CD4-positive, alpha-beta memory T cell (primary cell): ENCODE measurements at places on chromosomes 3 and 15. TPM values are rescaled to one million over a fixed set of nuclear protein-coding genes. Genes with fewer than 3 reads are reported as not detected.

DNA sequence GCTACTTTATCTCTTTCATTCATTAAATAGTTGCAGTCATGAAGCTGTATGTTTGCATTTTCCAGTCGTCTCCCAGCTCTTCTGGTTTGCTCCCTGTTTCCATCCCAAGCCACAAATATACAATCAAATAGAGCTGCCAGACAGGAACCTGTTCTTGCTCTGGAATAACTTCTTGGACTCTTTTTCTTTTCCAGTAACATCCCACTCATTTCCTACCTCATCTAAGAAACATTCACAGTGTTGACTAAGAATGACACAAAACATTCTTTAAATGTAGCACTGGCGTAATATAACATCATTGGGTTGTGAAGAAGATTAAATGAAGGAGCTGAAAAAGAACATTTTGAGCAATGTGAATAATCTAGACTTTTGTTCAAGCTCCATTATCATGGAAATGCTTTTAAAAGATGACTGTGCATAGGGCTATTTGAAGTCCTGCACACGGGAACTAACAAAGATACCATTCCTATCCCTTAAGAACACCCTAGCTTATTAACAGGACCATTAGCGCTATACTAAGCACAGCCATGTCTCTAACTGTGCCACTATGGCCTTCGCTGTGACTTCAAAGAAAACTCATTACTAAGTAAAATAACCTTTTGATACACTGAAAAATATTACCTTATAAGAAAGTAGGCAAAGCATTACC lies 574.0 kb downstream of the NAALADL2 start:
- no peaks in the 10 kb centered on the region for H3K36me3 ChIP-seq
- no peaks in the 10 kb centered on the region for H3K27me3 ChIP-seq
- DNase-seq = no peak
- no peak overlapping the region for H3K4me3 ChIP-seq

GRCh38 chr3:196708467-196708866 lies 3.6 kb downstream of the CEP19 start:
- peaks cover 19% of the 10 kb centered on the region for H3K4me1 ChIP-seq
- no peaks in the 10 kb centered on the region for H3K36me3 ChIP-seq
- no peak for DNase-seq
- H3K27ac ChIP-seq = no peak overlapping the region
- H3K27me3 ChIP-seq = no peaks in the 10 kb centered on the region

DNA sequence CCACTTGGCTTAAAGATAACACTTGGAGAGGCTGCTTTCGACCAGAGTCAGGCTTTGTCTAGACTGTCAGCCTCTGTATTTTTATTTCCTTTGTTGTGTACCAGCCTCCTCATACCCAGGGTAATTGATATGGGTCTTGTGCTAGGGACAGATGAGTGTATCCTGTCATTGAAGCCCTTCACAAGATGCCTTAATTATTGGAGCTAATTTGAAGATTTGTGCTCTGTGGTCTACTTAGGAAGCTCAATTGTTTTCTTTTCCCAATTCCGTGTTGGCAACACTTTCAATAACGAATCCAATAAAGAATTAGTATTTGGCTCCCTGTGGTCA lies 60.5 kb upstream of the DPH6 start:
- no peaks in the 10 kb centered on the region for H3K4me1 ChIP-seq
- no peak overlapping the region for H3K27ac ChIP-seq
- H3K27me3 ChIP-seq = no peaks in the 10 kb centered on the region
- no peaks in the 10 kb centered on the region for H3K36me3 ChIP-seq
- H3K4me3 ChIP-seq = no peak overlapping the region

DNA sequence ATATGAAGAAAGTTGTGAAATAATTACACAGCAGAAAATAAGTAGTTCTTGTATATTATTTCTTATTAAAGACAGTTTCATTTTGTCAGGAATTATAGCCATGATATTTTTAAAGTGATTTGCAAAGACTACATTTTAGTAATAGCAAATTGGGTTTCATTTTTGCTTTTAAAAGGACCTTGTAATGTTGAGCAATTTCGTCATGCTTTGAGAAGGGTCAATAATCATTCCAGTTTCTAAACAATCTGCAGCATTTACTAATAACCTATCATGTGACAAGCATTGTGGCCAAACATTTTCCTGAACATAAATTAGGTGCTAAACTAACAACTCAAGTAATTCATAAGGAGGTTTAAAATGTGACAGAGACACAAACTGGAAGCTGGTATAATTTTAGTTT lies 214.4 kb upstream of the CBLB start:
- no peaks in the 10 kb centered on the region for H3K4me1 ChIP-seq
- H3K4me3 ChIP-seq = no peak overlapping the region
- DNase-seq = no peak
- no peak overlapping the region for H3K27ac ChIP-seq
- no peaks in the 10 kb centered on the region for H3K27me3 ChIP-seq

DNA sequence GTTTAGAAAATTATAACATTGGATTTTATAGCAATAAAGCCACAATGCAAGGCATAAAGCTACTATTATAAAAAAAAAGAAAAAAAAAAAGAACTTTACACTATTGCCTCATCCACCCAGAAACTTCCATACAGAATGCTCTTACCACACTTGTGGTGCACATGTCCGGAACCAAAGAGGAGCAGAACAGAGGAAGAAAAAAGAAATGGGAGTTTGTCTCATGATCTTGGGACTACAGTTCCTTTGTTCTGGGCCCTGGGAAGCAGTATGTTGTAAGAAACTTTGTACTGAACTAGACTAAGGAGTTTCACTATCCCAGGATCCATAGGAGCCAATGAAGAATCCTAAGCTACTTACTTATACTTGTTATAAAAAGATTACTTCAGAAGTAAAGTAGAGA lies 36.1 kb downstream of the FMN1 start:
- H3K27ac ChIP-seq = no peak overlapping the region
- no peak for DNase-seq
- H3K4me3 ChIP-seq = no peak overlapping the region
- no peaks in the 10 kb centered on the region for H3K36me3 ChIP-seq

GRCh38 chr3:104040896-104041295 lies 1325.8 kb upstream of the ALCAM start:
- no peak overlapping the region for H3K4me3 ChIP-seq
- no peaks in the 10 kb centered on the region for H3K4me1 ChIP-seq
- H3K36me3 ChIP-seq = no peaks in the 10 kb centered on the region
- no peak overlapping the region for H3K27ac ChIP-seq

DNA sequence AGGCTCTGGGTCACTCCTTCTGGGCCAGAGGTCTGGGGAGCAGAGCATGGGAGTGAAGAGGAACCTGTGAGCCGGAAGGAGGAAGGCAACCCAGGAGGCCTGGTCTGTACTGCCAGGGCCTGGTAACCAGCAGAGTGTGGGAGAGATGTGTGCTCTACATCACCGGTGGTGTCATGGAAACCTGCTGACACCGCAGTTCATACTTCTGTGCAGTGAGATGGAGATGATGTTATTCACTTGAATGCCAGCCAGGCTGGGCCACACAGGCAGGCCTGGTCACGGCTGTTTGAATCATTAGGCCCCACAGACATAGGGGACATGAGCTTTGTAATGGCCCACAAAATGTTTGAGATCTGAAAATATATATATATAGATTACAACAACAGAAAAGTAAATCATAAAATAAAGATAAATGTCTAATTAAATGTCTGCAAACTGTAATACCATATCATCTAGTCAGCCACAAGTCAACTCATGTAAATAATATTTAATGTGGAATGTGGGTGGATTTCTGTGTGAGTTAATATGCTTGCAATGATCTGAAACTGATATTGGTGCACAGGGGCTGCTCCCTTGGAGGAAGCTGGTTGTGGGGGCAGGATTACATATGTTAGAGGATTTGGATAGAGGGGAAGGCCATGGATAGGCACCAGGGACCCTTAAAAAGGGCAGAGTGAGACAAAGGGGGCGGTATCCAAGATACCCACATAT lies 108.5 kb upstream of the PFN2 start:
- DNase-seq = no peak
- H3K4me1 ChIP-seq = no peaks in the 10 kb centered on the region
- no peaks in the 10 kb centered on the region for H3K36me3 ChIP-seq
- no peak overlapping the region for H3K27ac ChIP-seq

Gene GRAMD1C
- 2.6 TPM for total RNA-seq

Gene HEXA
- 84.6 TPM for total RNA-seq

GRCh38 chr15:55816017-55816416 lies 73.1 kb upstream of the PRTG start:
- no peaks in the 10 kb centered on the region for H3K27me3 ChIP-seq
- H3K27ac ChIP-seq = no peak overlapping the region
- H3K4me3 ChIP-seq = no peak overlapping the region
- H3K4me1 ChIP-seq = no peaks in the 10 kb centered on the region
- no peaks in the 10 kb centered on the region for H3K36me3 ChIP-seq
- no peak for DNase-seq

Gene HTR3D
- total RNA-seq = not detected

Gene CPLX3
- not detected for total RNA-seq

GRCh38 chr3:136818191-136818768 lies 646 bp upstream of the SLC35G2 start:
- no peaks in the 10 kb centered on the region for H3K36me3 ChIP-seq
- H3K27me3 ChIP-seq = peaks cover 13% of the 10 kb centered on the region
- H3K27ac ChIP-seq = no peak overlapping the region
- peak overlapping the region; percentile 17 for H3K4me3 ChIP-seq
- peak; percentile 0 for DNase-seq

GRCh38 chr15:20280933-20281463 lies 260.6 kb downstream of the GOLGA6L6 start:
- H3K27ac ChIP-seq = no peak overlapping the region
- H3K4me1 ChIP-seq = no peaks in the 10 kb centered on the region
- H3K27me3 ChIP-seq = no peaks in the 10 kb centered on the region
- DNase-seq = no peak
- H3K36me3 ChIP-seq = no peaks in the 10 kb centered on the region

- no peak overlapping the region for H3K4me3 ChIP-seq
- no peak for DNase-seq
- H3K4me1 ChIP-seq = peaks cover 81% of the 10 kb centered on the region
- peaks cover 30% of the 10 kb centered on the region for H3K36me3 ChIP-seq
Observed at GRCh38 chr3:56776556-56776950, 25.2 kb downstream of the ARHGEF3 start.

- H3K27me3 ChIP-seq = no peaks in the 10 kb centered on the region
- no peak overlapping the region for H3K27ac ChIP-seq
- DNase-seq = no peak
- no peaks in the 10 kb centered on the region for H3K4me1 ChIP-seq
Observed at GRCh38 chr15:62616746-62617145, 425.8 kb upstream of the TPM1 start.

DNA sequence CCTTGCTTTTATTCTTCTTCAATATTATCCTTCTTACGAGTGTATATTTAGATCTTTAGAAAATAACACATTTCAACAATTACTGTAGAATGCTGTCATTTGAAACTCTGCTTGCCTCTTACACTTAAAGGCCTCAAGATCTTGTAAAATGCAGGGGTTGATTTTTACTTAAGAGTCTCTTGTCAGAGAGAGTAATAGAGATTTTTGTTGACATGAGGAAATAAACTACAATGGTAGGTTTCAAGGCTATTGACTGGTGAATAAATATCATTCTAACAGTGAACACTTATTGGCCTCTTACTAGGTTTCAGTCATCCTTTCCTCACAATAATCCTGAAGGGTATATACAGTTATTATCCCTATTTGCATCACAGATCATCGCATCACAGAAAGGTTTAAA lies 344.6 kb downstream of the GBE1 start:
- H3K36me3 ChIP-seq = no peaks in the 10 kb centered on the region
- no peaks in the 10 kb centered on the region for H3K27me3 ChIP-seq
- no peak overlapping the region for H3K4me3 ChIP-seq
- no peaks in the 10 kb centered on the region for H3K4me1 ChIP-seq
- DNase-seq = no peak

Gene DLL4
- total RNA-seq = not detected

Gene ARHGEF26
- total RNA-seq = 0.14 TPM

DNA sequence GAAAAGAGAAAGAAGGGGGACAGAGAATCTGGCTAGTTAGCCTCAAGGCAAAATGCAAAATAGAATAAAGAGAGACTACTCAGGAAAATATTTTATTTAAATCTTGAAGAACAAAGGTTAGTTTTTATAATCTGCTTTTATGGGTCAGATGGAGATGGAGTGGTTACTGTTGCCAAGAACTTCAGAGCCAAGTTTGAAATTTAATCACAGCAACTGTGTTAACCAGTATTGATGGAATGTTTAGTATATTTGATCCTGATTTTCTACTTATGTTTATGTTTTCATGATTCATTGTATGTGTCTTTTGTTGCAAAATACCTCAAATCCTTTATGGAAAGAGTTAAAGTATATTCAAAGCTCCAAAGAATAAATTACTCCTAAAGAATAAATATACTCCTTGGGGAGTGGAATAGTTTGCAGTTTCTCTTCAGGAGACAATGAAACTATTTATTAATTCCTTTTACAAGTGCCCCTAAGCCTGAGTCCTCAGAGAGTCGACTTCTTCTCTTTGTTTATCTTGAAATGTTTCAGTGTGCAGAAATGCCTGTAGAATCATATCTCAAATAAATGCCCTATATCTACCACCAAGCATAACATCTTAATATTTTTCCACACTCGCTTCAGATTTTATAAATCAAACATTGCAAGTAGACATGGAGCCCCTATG lies 60.9 kb upstream of the THSD4 start:
- no peak overlapping the region for H3K4me3 ChIP-seq
- no peak overlapping the region for H3K27ac ChIP-seq
- no peaks in the 10 kb centered on the region for H3K27me3 ChIP-seq

Gene GRAMD2A
- not detected for total RNA-seq

DNA sequence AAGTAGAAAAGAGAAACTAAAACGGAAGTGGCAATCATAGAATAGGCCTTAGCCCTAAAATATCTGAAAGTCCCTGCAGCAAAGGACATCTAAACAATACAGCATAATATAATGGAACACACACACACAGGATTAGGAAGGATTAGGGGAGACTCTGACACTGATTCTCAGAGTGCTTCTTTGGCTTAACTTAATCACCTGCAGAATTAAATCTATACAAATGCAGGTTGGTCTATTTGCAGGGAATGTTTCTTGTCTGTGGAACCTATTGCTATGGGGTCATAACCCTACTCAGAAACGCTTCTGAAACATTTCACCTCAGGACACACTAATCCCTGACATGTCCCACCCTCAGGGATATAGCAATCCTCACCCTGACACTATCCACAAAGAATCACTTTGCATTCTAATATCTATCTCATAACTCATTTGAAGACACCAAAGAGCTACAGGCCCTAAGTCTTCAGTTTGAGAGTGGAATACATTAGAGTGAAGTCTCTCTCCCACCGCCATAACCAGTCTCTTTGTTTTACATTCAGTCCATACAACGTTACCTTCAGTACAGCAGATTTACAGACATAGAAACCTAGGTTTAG lies 1041.2 kb downstream of the TUSC7 start:
- no peaks in the 10 kb centered on the region for H3K27me3 ChIP-seq
- no peak overlapping the region for H3K27ac ChIP-seq
- DNase-seq = no peak

Gene CPA3
- not detected for total RNA-seq

- no peak overlapping the region for H3K4me3 ChIP-seq
- H3K27me3 ChIP-seq = peaks cover 41% of the 10 kb centered on the region
- no peak overlapping the region for H3K27ac ChIP-seq
- no peak for DNase-seq
- H3K36me3 ChIP-seq = no peaks in the 10 kb centered on the region
Observed at GRCh38 chr15:96330064-96330449, 443 bp upstream of the NR2F2 start.

Gene TM6SF1
- total RNA-seq = 0.38 TPM

Gene GOLGA6A
- total RNA-seq = 0.20 TPM

Gene SKOR1
- 0.38 TPM for total RNA-seq

- no peak overlapping the region for H3K4me3 ChIP-seq
- no peak overlapping the region for H3K27ac ChIP-seq
- no peaks in the 10 kb centered on the region for H3K27me3 ChIP-seq
- DNase-seq = no peak
- H3K4me1 ChIP-seq = peaks cover 74% of the 10 kb centered on the region
- no peaks in the 10 kb centered on the region for H3K36me3 ChIP-seq
Observed at GRCh38 chr3:136166507-136166906, 29.6 kb downstream of the MSL2 start.
